Thyroid gland (tissue), 4 donors: ENCODE measurements at places on chromosomes 1 and 21. TPM values are rescaled to one million over a fixed set of nuclear protein-coding genes. Genes with fewer than 3 reads are reported as not detected.

DNA sequence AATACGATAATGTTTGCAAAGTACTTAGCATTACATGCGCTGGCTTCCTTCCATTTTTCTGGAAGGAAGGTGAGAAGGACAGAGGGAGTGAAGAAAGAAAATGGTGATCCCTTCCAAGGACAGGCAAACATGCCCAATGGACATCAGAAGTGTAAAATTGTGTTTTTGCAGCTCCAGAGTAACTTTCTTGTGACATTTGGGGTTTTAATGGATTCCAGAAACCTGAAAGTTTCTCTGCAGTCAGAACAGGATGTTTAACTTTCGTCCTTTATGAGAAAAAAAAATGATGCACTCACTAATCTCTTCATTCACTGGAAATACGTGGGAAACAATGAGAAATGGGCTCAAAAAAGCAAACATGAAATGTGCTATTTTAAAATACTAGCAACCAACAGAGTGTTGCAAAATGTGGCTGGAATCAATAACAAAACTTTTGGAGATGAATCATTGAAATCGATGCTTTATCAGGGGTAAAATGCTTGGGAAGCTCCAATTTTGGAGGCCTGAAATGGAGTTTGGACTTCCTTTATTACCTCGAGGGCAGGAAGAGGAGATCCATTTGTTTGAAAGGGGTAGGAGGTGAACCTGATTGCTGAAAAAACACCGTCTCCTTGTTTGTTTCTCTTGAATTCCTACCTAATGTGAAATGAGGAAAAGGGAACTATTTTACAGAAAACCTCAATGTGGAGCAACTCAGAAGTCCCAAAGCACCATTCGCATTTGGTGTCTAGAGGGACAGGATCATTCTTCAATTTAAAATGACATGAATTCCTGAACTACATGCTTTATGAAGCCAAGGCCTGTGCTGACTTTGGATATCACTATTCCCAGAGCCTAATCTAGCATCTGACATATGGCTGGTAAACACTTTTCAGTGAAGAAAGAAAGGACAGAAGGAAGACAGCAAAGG, 129.5 kb downstream of the TRABD2B start:
- DNase-seq = no peak

DNA sequence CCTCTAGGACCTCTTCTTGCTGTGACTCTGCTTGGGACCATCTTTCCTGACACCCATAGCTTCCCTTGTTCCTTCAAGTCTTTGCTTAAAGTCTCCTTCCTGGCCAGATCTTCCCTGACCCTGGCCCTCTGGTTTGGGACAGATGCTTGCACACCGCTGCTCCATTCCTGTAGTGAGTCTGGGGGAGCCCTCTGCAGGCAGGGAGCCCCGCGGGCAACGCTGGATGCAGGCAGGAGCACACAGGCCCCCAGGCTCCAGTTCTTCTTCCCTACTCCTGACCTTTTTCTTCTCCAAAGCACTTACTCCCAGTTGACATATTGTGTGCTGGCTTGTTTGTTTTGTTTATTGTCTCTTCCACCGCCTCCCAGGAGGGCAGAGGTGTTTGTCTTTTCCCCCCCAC, 413.4 kb downstream of the CAMTA1 start:
- no peak for DNase-seq

DNA sequence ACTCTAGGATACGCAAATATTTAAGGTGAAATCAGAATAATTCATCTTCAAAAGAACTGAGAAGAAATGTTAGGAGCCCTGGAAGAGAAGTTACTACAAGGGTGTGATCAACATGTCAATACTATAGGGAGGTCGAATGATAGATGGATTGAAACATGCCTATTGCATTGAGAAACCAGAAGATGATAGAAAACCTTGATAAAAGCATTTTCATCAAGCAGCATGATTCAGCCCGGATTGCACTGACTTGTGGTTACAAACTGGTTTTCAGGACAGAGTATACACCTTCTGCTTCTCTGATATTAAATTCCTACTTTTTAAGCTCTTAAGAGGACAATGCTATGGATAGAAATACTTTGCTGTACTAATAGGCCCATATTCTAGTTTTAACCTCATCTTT, 164.2 kb downstream of the FMN2 start:
- no peak for DNase-seq

DNA sequence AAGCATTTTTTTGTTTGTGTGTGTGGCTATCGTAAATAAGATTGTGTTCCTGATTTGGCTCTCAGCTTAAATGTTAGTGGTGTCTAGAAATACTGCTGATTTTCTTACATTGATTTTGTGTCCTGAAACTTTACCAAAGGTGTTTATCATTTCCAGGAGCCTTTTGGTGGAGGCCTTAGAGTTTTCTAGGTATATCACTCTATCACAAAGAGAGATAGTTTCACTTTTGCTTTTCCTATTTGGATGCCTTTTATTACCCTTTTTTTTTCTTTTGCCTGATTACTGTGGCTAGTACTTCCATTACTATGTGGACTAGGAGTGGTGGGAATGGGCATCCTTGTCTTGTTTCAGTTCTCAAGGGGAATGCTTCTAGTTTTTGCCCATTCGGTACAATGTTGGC, 109.6 kb downstream of the S1PR1 start:
- no peak for DNase-seq

GRCh38 chr1:151984313-151984956, 9.2 kb downstream of the S100A10 start:
- DNase-seq = no peak

DNA sequence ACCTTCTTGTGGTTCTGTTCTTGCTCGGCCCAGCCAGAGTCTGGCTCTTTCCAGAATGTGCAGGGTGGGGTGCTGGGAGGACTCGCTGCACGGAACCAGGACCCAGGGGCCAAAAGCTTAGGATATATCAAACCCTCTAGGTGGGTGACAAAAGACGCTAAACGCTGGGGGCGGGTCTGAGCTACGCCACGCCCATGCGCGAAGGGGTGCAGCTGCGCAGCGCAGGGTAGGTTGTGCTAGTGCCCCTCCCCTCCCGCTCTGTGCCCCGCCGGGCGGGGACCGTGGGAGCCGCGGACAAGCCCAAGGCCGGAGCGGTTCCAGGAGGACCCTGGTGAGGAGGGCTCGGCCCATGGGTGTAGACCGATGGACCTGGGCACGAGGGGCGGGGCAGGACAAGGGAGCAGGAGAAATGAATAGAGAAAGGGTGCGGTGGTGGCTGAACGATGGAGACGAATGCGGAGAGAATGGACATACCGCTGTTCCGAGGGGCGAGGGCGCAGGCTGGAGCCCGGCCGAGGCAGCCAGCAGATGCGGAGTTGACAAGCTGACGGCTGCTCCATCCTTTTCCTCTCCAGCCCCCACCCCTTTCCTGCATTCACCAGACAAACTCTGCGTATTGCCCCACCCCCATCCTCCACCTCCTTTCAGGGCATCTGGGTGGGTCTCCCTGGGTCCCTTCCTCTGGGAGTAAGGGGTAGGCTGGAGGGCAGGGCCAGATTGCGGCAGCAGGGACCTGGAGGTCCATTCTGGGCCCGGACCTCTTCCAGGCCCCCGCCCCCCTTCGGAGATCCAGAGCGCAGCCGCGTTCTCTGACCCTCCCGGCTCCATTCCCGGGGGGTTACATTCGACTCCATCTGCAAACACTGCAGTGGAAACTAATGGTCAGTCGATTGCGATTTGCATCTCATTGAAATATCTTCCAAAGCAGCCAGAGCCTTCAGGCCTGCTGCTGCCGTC, at the start of gene RUSC1:
RUSC1 (plus strand) TSS at position 234 of the 957 bp plus-strand sequence. CDS start 880 bp downstream, outside the sequence.
- DNase-seq = peak; percentile 67

DNA sequence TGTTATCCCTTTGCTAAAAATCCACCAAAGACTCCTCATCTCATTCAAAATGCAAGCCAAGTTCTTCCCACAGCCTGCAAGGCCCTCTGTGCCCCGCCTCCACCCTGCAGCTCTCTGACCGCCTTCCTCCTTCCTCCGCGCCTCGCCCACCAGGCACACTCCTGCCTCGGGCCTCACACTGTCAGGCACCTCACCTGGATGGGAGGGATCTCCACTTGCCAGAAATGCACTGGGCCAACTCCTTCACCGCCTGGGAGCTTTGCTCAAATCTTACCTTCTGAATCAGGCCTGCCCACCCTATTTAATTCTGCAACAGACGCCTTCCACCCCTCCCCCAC, 26.2 kb downstream of the PGBD5 start:
- DNase-seq = no peak

DNA sequence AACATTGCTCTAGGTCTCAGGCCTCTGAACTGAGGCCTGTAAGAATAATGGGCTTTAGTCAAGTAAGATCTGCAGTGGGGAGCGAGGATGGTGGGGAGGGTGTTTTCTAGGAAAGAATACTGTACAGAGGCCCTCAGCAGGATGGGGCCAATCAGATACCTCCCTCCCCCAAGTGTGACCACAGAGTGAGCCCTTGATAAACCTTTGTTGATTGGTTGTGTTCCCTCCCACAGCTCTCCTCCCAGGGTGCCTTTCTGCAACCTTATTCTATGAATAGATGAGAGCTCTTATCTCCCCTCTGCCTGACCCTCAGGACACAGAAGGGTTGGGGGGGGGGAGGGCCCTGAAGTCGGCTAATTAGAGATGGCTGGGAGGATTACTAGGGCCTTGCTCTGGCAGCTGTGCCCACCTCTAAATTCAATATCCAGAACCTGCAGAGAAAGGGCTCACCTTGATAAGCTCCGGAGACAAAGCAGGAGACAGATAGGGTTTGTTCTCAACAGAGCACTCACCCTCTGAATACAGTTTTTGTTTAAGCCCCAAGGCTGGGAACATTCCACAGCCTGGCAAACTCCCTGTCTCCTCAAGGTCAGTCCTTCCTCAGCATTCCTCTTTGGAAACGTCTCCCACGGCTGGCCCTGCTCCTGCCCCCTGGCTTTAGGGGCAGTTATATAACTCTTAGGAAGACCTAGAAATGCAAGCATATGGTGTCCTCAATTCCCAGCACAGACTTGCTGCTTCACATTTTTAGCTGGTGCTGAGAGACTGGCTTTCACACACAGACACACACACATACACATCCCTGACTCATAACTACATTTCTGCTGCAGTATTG, 42.9 kb downstream of the ATP1A1 start:
- no peak for DNase-seq

GRCh38 chr1:24415910-24416665, 486 bp downstream of the NIPAL3 start:
- DNase-seq = peak; percentile 67

DNA sequence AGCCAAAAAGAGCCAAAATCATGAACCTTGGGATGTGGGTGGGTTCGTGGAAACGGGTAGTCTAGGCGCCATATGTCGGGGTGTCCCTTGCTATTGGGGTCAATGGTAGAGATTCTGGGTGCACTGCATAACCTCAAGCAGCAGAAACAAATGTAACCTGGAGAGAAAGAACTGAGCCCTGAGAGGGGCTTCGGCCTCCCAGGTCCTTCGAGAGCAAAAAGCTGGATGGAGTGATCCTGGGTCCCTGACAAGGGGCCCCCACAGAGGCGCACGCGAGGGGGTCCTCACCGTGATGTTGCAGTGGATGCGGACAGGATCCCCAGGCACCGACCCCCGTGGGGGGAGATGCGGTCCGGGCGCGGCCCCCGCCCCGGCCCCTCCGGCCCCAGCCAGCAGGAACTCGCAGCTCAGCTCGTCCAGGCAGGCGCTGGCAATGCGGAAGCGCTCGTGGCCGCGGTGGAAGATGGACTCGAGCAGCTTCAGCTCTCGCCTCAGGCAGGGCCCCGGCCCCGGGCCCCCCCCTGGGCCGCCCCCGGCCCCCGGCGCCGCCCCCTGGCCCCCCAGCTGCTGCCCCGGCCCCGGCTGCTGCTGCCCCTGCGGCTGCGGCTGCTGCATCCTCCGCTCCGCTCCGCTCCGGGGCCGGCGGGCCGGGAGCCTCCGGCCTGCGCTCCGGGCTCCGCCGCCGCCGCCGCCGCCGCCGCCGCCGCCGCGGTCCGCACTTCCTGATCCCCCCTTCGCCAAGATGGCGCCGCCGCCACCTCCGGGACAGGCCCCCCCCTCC, at the start of gene UBE2Q1:
UBE2Q1 (minus strand) TSS at position 724 of the 781 bp plus-strand sequence; CDS start at position 615, 109 bp downstream.
- peak; percentile 56 for DNase-seq

The MCOLN3 gene
- total RNA-seq = 1.8 TPM

The PRDM16 gene
- 15.7 TPM for total RNA-seq

The SPATA21 gene
- total RNA-seq = not detected

The GPR3 gene
- total RNA-seq = 0.11 TPM

The UMODL1 gene
- total RNA-seq = not detected

The TTC39A gene
- 56.0 TPM for total RNA-seq

The NEXN gene
- total RNA-seq = 16.5 TPM
